Omental fat pad (tissue), 4 donors: ENCODE measurements at places on chromosomes 3 and 15. TPM values are rescaled to one million over a fixed set of nuclear protein-coding genes. Genes with fewer than 3 reads are reported as not detected.

GRCh38 chr15:81419332-81419943, 45.4 kb upstream of the TMC3 start:
- no peak for DNase-seq

GRCh38 chr3:185935465-185936272, 2.1 kb downstream of the TRA2B start:
- DNase-seq = no peak

DNA sequence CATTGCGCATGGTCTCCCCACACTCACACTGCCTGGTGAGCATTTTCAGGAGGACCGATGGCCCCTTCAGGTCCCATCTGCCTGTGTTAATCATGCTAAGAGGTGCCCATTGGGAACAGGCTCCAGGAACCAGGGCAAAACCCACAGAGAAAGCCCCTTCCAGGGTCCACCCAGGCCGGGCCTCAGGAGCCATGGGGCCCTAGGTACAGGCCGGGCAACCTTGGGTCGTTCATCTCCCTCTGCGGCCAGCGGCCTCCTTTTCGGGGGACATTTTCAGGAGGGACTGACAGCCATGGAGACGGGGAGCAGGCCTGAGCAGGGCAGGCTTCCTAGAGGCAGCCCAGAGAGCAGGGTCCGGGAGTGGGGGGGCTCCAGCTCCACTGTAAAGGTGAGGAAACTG, 68.0 kb upstream of the TAMM41 start:
- DNase-seq = no peak

Gene NRG4
- 2.9 TPM for total RNA-seq

- DNase-seq = no peak
Observed at GRCh38 chr15:46127361-46127874, 492.6 kb downstream of the SQOR start.

GRCh38 chr3:28286595-28286994, 45.2 kb downstream of the CMC1 start:
- DNase-seq = no peak

GRCh38 chr3:13192471-13193213, 119.4 kb upstream of the IQSEC1 start:
- no peak for DNase-seq

GRCh38 chr3:75180235-75180944, 483.7 kb upstream of the FRG2C start:
- no peak for DNase-seq

Gene NEK10
- 0.65 TPM for total RNA-seq

Gene ITIH4
- total RNA-seq = 1.2 TPM

- DNase-seq = no peak
Observed at GRCh38 chr15:73997986-73998385, 3.5 kb downstream of the PML start.

Gene CYP1A2
- total RNA-seq = not detected

DNA sequence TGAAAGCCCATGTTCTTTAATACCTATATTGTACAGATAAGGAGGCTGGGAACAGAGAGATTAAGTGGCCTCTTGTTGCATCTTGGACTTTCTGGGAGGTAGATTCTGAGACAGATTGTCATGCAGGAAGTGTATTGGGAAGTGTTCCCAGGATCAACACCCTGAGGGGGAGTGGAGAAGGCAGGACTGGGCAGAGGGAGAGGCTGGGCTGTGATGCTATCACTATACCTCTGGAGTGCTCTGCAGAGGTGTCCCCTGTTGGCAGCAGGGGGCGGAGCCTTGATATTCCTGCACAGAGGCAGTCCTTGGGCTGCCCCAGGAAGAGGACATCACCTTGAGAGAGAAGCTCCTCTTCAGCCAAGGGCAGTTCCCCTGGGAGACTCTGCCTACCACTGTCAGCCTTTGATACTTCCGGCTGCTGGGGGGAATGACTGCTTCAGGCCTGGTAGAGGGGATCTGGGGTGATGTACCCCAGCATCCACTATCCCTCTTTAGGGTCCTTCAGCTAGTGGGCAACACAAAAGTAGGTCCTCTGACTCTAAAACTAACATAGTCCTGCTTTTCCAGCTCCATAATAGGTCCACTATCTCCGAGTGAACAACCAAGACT, 97.4 kb upstream of the RNU6-1 start:
- DNase-seq = no peak

GRCh38 chr3:77536038-77536775, 496.3 kb downstream of the ROBO2 start:
- no peak for DNase-seq

DNA sequence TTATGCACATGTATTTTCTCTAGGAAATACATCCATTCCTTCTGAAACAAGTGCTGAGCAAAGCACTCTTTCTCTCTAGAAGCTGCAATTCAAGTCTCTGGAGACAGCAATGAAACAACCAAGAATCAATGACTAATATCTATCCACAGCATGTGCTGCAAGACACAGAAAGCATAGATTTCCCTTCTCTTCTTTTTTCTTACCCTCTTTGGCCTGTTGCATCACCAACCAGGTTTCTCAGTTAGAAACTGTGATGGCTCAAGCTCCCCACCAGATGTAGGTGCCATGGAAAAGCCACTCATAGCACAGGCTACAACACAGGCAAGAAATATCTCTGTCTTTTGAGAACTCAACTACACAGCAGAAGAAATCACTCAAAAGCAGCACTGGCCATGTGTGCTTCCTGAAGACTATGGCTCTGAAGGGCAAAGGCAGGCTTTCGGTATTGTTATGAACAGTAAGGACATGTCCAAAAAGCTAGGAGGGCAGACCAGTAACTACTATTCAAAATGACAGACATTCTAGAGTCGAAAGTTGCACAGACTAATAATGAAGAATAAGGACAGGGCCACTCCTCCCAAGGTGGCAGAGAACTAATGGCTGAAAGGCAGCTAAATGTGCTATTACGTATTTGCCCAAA, 15.5 kb downstream of the ZDHHC3 start:
- DNase-seq = no peak

GRCh38 chr3:175316799-175317198, 457.7 kb downstream of the NAALADL2 start:
- DNase-seq = no peak

Gene CLDN18
- total RNA-seq = not detected

Gene SMCO1
- total RNA-seq = not detected

GRCh38 chr15:39191871-39192291, 389.0 kb upstream of the THBS1 start:
- no peak for DNase-seq

Gene STRC
- total RNA-seq = 0.47 TPM

GRCh38 chr3:151225040-151225975, 22.3 kb upstream of the GPR171 start:
- no peak for DNase-seq

GRCh38 chr3:136069933-136070332, 104.4 kb downstream of the PPP2R3A start:
- no peak for DNase-seq

- no peak for DNase-seq
Observed at GRCh38 chr15:78661001-78661400, 20.0 kb upstream of the CHRNB4 start.

DNA sequence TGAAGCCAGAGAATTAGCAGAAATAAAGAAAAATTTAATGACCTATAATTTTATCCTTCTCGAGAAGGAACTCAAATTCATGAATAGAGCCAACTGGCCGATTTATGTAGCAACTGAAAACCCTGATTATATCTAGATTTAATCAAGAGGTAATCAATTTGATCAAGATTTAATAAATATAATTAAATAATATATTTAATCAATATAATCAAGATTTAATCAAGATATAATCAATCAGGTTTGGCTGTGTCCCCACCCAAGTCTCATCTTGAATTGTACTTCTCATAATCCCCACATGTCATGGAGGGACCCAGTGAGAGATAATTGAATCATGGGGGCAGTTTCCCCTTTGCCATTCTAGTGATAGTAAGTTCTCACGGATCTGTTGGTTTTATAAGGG, 181.2 kb upstream of the CDIN1 start:
- no peak for DNase-seq
